ENCODE measurements at places on chromosomes 1 and 21. TPM values are rescaled to one million over a fixed set of nuclear protein-coding genes. Genes with fewer than 3 reads are reported as not detected.

NECTIN4 gene
- 0.58 TPM for total RNA-seq

GRCh38 chr1:6412896-6413295 is 6.8 kb downstream of the HES2 start:
- no peak for DNase-seq

BTF3L4 gene
- 43.2 TPM for total RNA-seq

HTR6 gene
- not detected for total RNA-seq

- DNase-seq: no peak
Observed at GRCh38 chr1:220278991-220279390, 6.7 kb upstream of the RAB3GAP2 start.

- DNase-seq: no peak
Observed at GRCh38 chr1:84721152-84721551, 30.9 kb upstream of the SSX2IP start.

MAN1C1 gene
- total RNA-seq: 0.85 TPM

DNA sequence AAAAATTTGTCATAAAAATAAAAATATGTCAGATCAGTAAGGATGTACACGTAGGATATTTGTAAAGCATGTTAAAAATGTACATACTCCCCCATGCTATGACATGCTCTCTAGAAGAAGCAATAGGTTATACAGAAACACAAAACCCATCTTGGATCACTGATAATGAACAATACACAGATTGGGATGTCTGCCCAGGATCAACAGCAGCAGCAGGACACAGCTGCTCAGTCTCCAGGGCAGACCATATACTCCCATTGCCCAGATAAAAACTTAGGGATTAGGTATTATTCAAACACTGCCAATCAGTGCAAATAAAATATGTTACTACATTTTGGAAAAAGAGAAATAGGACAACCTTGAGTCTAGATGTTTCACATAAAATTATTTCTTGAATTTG is 39.0 kb downstream of the DAB1 start:
- DNase-seq: no peak

DNA sequence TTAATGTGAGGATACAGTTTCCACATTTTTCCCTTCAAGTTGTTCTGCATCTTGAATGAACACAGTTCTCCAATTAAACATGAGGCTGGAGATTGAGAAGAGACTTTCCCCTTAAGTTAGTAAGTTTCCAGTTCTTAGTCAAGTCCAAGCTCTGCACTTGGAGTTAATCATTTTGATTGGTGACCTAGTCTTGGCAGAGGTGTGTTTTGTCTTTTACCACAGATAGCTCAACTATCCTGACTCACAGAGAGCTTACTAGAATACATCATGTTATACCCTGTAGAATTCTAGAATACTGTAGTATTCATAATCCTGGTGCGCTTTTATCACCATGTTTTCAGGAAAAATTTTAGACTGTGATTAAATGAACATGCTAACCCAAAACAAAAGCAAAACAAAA is 129.2 kb downstream of the CYYR1 start:
- DNase-seq: no peak

- no peak for DNase-seq
Observed at GRCh38 chr1:25099343-25099951, 132.9 kb downstream of the SYF2 start.

DNA sequence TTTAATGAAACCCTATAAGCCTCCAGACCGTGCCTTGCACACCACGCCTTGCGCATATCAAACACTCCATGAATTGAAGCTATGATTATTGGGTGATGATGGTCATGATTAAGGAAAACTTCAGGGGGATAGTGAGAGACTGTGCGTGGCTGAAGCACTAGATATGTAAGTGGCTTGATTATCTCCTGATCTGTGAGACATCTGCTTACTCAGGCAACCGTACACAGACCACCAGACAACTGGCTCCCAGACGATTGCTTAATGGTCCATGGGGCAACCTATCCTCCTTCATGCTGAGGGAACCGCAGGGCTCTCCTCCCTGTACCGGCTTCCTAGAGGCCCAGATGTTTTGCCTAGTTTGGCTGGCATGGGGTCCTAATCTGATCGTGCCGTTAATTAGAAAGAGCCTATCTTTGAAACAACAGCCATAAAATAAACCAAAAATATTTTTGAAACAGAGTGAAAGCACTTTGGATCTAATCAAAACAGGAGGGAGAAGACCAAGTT is 51.6 kb downstream of the IRF2BP2 start:
- DNase-seq: no peak

- no peak for DNase-seq
Observed at GRCh38 chr1:24921412-24921811, 8.7 kb downstream of the RUNX3 start.

SELENBP1 gene
- 18.0 TPM for total RNA-seq

DNA sequence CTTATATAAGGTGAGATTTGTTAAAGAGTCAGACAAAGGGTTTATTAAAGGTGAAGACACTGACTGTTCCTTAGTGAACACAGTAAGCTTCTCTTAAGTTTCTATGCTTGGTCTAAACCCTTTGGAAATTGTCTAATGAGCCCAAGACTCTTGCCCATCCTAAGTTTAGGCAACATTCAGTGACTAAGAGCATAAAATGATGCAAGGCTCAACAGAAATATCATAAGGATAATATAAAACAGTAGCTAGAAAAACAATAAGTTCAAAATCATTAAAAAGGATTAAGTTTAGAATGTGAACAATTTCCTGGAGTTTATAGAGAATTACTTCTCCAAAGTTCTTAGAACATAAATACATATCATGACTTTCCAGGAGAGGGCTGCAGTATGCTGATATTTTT is 108.9 kb upstream of the PDC start:
- no peak for DNase-seq

All from endothelial cell of umbilical vein (primary cell).